ENCODE measurements at places on chromosomes 1 and 21.

- no peak for DNase-seq
Measured at GRCh38 chr21:44434936-44435635, 20.2 kb upstream of the LRRC3 start.

GRCh38 chr1:212699625-212700222 lies at the start of gene BATF3:
TSS of gene BATF3 (minus strand) at chr1:212699840. CDS start at chr1:212699762, 78 bp downstream.
- peak; percentile 32 for DNase-seq

- DNase-seq: no peak
Measured at GRCh38 chr1:21530368-21531016, 21.3 kb downstream of the ALPL start.

DNA sequence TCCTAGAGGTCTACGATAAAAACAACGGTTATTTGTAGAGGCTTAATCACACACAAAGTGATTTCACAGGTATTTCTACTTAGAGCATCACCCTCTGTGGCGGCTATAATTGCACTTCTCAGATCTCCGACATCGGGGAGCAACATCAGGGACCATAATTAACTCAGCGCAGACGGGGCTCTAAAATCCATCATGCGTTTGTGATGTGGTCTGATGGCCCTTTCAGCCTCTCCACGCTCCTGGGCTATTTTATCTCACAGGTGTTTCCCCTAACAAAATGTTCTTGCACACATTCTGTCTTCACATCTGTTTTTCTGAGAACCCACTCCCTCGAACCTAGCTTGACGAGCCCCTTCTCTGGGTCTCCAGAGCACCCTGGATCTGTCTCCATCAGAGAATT lies 146.3 kb upstream of the DUSP10 start:
- DNase-seq: no peak

GRCh38 chr1:50196081-50196480 lies 87.4 kb downstream of the ELAVL4 start:
- no peak for DNase-seq

- DNase-seq: no peak
Measured at GRCh38 chr1:183689762-183690204, 36.7 kb upstream of the APOBEC4 start.

GRCh38 chr1:248906753-248907661 lies 972 bp downstream of the PGBD2 start:
- DNase-seq: no peak

- DNase-seq: no peak
Measured at GRCh38 chr1:229272164-229273158, 1.6 kb downstream of the RAB4A start.

DNA sequence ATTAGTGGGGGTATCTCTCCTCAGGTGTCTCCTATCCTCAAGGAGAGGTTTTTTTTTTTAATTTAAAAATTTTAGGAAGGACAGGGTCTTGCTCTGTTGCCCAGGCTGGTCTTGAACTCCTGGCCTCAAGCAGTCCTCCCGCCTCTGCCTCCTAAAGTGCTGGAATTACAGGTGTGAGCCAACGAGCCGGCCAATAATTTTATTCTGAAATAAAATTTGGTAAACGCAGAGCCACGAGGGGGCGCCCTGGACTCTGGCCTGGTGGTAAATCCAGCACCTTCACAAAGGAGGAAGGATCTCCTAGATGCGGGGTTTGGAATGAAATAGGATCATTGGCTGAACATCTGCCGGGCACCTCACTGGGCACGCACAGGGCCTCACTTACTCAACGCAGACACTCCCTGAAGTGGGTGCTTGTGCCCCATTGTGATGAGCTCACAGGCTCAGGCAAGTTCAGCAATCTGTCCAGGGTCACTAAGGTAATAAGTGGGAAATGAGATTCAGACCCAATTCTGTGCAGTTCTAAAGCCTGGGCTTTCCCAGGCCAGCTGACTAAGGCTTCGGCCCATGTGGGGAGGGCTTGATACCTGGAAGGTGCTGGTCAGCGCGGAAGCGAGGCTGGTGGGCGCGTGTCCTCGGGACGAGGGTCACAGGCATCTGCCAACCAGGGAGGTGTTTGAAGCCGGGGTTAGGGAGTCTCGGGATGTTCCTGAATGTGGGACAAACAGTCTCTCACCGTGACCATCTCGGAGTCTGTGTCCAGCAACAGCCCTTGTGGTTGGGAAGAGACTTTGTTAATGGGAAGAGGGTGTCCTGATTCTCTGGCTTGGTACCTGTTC lies 32.7 kb upstream of the ETV3 start:
- no peak for DNase-seq

DNA sequence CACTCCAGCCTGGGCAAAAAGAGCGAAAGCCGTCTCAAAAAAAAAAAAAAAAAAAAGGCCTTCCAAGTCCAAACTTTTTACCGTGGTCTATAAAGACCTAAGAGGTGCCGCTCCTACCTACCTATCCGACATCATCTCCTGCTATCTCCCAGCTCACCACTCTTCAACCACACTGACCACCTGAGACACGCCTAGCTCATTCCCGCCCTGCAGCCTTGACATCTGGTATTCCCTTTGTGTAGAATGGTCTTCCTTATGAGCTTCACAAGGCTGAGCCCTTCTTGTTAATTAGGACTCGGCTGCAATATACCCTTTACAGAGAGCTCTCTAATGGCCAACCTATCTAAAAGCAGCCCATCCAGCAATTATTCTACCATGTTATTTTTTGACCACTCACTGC lies 680 bp downstream of the MAGOH start:
- no peak for DNase-seq
